ENCODE measurements at places on chromosomes 16 and 17.

DNA sequence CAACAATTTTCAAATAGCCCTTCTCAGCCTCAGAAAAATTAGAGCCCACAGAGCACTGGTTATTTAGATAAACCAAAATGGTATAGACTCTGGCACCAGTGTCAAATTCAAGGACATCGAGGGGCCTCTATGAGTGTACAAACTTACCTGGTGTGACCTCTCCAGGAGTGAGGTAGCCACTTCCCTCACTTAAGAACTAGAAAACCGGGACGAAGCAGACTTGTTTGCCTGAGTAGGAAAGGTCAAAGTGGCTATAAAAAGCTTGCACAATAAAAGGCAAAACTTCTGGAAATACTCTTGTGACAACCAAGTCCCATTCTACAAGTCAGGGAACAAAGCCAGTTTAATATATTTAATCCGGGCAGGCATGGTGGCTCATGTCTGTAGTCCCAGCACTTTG, 39.2 kb upstream of the PRSS54 start:
- DNase-seq: no peak

DNA sequence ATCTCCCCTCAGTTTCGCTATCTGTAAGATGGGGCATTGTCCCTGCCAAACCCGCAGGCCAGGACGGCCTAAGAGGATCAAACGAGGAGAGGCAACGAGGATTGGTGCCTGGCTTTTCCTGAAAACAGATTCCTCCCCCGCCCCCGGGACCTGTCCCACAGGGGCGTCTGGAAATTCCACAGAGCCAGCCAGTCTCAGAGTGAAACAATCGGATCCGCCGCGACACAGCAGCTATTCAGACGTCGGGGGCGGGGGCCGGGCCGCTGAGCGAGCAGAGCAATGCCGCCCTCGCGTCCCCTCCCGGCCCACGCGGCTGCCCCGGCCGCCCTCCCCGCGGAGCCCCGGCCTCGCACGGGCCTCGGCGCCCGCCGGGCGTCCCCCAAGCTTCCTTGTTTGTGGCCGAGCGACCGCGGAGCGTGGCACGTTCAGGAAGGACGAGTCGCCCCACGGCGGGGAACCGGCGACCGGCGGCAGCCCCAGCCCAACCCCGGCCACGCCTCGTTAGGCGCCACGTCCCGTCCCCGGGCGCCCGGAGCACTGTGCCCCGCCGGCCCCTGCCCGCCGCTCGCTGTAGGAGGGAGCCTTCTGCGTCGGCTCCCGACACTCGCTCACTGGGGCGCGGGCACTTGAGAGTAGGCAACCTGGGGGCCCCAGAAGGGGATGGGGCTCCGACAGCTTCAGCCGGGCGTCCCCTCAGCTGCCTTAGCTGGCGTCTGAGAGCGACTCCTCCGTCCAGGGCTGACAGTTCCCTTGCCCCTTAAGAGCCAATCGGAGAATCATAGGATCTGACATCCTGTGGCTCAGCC, 29.6 kb upstream of the PHOSPHO1 start:
- DNase-seq: no peak

GRCh38 chr17:49881054-49881402, 33.2 kb upstream of the TAC4 start:
- DNase-seq: no peak

DNA sequence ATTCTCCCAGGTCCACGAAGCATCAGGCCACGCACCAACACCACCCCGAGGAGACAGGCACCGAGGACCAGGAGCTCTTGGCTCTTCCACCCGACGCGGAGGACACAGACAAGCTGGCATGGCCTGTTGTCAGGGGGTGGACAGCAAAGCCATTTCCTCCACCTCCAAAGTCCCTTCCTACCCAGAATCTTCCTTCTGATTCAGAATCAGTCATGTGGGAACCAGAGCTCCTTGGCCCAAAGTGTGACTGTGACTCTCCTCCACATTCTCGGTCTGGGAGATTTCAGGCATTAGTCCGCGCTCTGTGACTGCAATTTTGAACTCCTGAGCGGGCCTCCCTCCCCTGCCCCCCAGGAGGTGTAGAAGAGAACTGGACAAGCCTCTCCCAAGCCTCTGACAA, 9.2 kb downstream of the DNAH17 start:
- no peak for DNase-seq

GRCh38 chr16:29784901-29785500, 5.5 kb upstream of the KIF22 start:
- DNase-seq: peak; percentile 65
